Psoas muscle (tissue), 8 donors: ENCODE measurements at places on chromosomes 6 and 20. TPM values are rescaled to one million over a fixed set of nuclear protein-coding genes. Genes with fewer than 3 reads are reported as not detected.

The TNFRSF6B gene
- 1.3 TPM for total RNA-seq

The PLEKHG1 gene
- total RNA-seq: 4.9 TPM

The SUMO4 gene
- total RNA-seq: 0.42 TPM

The DNAH8 gene
- total RNA-seq: 0.02 TPM

The SLC22A16 gene
- not detected for total RNA-seq

The OPRL1 gene
- total RNA-seq: 0.20 TPM

The DEFB114 gene
- total RNA-seq: not detected

GRCh38 chr6:133100865-133101264 is 140.3 kb upstream of the EYA4 start:
- no peak overlapping the region for H3K27ac ChIP-seq
- no peaks in the 10 kb centered on the region for H3K36me3 ChIP-seq
- H3K4me1 ChIP-seq: no peaks in the 10 kb centered on the region
- H3K4me3 ChIP-seq: no peak overlapping the region
- no peak for DNase-seq

DNA sequence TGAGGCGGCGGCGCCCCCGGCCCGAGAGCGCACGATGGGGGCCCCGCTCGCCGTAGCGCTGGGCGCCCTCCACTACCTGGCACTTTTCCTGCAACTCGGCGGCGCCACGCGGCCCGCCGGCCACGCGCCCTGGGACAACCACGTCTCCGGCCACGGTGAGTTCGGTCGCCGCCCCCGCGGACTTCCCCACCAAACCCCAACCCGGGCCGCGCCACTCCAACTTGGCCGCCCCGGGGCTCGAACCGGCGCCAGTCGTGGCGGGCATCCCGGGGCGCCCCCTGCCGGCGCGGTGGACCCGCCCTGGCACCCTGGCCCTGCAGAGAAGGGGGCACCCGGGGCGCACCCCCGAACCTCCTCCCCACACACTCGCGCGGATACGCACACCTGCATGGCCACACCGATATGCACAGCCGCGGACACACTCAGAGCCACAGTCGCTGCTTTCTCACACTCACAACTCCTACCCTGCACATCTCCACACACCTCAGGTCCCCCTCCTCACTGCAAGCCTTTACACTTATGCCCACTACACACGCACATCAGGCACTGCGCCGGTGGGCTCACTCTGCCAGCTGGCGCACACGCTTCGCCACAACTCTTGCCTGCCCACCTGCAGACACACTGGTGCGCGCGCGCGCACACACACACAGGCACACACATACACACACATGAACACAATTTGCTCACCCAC is 535 bp downstream of the VSTM2L start:
- H3K4me3 ChIP-seq: peak overlapping the region; percentile 62
- H3K4me1 ChIP-seq: peaks cover 6% of the 10 kb centered on the region
- DNase-seq: no peak
- H3K27me3 ChIP-seq: peaks cover 57% of the 10 kb centered on the region
- H3K36me3 ChIP-seq: no peaks in the 10 kb centered on the region

- H3K36me3 ChIP-seq: no peaks in the 10 kb centered on the region
- H3K27ac ChIP-seq: no peak overlapping the region
- no peak overlapping the region for H3K4me3 ChIP-seq
- no peaks in the 10 kb centered on the region for H3K4me1 ChIP-seq
Measured at GRCh38 chr6:76330031-76330430, 257.6 kb upstream of the IMPG1 start.

DNA sequence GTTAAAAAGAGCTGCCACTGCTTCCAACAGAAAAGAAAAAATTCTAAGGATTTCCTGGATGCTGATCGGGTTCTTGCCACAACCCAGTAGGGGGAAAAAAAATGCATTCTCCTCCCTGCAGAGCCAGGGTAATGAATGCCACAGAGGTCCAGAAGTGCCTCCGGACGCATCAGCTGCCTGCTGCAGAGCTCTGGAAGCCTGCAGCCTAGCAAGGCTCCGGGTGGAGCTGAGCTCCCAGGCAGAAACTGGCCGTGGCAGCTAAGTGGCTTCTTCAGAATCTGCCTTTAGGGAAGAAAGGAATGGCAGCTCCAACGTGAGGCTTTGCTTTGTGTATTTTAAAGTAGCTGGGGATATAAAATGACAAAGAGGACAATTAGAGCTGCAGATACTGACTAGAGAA is 155.0 kb downstream of the CFAP61 start:
- H3K4me1 ChIP-seq: peaks cover 27% of the 10 kb centered on the region
- no peak for DNase-seq
- no peaks in the 10 kb centered on the region for H3K36me3 ChIP-seq
- no peak overlapping the region for H3K4me3 ChIP-seq

GRCh38 chr20:9523636-9524035 is 9.2 kb downstream of the LAMP5 start:
- H3K27ac ChIP-seq: no peak overlapping the region
- no peak overlapping the region for H3K4me3 ChIP-seq
- no peak for DNase-seq
- H3K27me3 ChIP-seq: peaks cover 3% of the 10 kb centered on the region
- H3K36me3 ChIP-seq: no peaks in the 10 kb centered on the region
- H3K4me1 ChIP-seq: no peaks in the 10 kb centered on the region

DNA sequence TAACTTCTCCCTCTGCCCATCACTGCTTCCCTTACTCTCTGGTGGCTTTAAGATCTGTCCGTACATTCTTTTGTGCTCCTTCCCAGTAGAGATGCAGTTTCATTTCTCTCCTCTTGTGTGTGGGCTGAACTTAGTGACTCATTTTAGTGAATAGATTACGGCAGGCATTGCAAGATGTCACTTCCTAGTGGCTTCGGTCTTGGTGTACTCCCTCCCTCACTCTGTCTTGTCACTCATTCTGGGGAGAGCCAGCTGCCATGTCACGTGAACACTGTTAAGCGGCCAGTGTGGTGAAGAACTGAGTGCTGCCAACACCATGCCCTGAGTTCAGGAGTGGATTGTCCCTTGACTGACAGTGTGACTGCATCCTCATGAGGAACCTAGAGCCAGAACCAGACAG is 115.9 kb downstream of the OTOR start:
- H3K4me3 ChIP-seq: no peak overlapping the region
- DNase-seq: no peak
- H3K27me3 ChIP-seq: no peaks in the 10 kb centered on the region
- H3K36me3 ChIP-seq: no peaks in the 10 kb centered on the region
- no peak overlapping the region for H3K27ac ChIP-seq

DNA sequence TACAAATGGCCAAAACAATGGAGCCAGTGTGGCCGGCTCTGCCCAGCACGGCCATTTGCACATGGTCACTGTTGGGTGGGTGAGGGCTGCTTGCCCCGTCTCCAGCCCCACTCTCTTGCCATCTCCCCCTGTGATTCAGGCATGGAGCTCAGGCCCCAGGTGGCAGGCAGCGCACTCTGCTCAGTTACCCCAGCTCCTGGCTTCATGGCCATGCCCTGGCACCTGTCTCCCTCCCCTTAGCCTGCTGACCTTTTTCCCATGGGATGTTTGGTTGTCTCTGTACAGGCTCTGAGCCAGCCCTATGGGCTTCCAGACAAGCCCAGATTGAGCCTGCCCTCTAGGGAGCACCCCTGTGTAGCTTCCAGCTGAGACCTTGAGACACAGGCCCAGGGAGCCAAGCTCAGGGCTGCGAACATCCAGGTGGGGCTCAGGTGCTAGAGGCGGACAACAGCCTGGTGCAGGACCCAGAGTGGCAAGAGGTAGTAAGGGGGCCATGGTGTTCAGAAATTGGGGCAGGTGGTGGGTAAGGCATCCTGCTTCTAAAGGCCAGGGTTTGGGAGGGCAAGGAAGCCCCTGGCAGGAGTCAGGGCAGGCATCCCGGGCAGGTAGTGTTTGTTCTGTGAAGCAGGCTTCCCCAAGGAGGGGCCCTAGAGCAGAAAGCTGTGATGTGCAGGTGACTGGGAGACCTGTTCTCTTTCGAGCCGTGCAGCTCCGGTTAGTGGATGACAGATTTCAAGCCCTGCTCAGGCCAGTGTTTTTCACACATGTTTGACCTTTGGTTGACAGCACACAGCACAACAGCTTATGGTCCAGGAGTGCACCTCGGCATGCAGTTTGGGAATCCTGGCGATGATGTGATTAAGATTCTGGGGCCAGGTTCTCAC is 17.7 kb downstream of the SYNJ2 start:
- H3K4me3 ChIP-seq: no peak overlapping the region
- no peaks in the 10 kb centered on the region for H3K36me3 ChIP-seq
- no peak overlapping the region for H3K27ac ChIP-seq
- DNase-seq: no peak

GRCh38 chr20:19207541-19207940 is 4.9 kb upstream of the SLC24A3 start:
- H3K4me3 ChIP-seq: no peak overlapping the region
- DNase-seq: no peak
- H3K36me3 ChIP-seq: no peaks in the 10 kb centered on the region
- no peaks in the 10 kb centered on the region for H3K27me3 ChIP-seq
- H3K27ac ChIP-seq: no peak overlapping the region
- H3K4me1 ChIP-seq: peaks cover 3% of the 10 kb centered on the region

DNA sequence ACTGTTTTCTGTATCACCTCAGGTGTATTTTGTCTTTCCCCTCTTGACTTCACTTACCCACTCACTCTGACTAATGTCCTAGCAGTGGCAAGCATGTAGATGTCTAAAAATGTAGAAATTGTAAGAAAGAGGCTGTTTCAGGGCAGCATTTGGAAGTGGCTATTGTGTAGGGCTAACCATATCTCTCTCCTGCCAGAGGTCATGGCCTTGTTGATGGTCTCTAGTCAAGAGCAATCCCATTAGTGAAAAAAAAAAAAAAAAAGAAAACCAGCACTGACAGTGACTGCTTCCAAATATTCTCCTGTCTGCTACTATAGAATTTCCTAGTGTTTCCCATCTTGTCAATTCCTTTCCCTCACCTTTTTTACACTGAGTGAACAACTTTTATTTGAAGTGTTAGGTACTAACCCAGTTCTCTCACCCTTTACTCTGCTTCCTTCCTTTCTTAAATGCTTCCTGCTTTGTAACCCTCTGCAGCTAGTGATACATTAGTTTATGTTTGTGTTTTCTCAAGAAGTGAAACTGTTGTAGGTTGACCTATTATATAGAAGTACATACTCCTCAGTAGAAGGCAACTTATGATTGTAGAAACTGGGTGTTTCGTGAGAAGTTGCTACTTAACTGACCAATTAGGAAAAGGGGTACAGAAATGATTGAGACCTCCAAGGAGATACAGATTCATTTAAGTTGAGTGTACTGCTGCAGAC is 174.1 kb upstream of the PTPRK start:
- no peak overlapping the region for H3K27ac ChIP-seq
- no peak overlapping the region for H3K4me3 ChIP-seq
- no peaks in the 10 kb centered on the region for H3K4me1 ChIP-seq
- no peaks in the 10 kb centered on the region for H3K27me3 ChIP-seq
- DNase-seq: no peak

DNA sequence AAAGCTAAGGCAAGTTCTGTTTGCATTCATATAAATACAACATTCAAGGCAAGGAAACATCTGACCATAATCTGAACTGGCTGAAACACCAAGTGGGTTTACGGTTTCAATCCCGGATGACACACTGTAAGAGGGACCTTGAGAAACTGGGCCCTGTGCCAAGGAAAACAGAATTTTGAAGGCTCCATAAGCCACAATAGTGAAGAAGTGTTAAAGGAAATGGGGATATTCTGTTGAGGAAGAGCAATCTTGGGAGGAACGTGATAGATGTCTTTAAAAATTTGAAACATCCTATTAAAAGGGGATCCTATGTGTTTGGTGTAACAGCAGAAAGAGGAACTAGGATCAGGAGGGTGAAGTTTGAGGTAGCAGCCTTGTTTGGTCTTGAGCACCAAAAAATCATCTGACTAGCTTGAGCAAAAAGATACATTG is 82.4 kb upstream of the TAB2 start:
- H3K4me1 ChIP-seq: no peaks in the 10 kb centered on the region
- H3K4me3 ChIP-seq: no peak overlapping the region
- H3K27ac ChIP-seq: no peak overlapping the region
- no peak for DNase-seq
- no peaks in the 10 kb centered on the region for H3K27me3 ChIP-seq

DNA sequence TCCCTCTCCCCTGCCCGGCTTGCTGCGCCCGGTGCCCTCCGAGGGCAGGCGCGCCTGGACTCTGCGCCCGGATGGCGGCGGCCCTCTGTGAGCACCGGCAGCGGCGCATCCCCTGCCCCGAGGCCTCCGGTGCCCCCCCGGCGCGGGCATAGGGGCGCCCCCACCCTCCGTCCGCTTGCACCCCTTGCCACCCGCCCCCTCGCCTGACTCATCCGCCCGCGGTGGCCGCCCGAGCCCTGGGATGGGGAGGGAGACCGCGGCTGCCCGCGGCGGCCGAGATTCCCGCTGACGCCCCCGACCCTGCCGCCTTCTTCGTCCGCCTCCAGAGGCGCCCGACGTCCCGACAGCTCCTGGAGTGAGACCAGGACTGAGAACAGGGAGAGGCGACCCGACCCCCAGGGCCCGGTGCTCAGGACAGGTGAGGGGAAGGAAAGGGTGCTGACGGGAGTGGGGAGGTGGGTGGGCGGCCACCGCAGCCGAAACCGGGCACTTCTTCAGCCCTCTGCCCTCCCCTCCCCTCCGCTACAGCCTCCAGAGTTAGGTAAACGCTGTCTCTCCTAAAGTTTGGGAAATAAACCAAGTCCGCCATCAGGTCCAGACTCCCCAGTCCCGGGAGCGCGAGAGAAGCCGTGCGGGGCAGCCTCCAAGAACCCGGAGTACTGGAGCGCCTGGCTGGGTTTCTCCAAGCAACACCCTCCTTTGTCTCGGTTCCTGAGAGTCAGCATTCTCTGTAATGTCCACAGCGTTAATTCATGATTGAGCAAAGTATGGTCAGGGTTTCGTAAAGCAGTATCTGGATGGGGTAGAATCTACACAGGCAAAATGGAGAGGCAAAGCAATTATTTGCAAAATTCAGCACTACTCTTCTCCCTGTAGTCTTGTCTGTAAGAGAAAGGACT is 539 bp downstream of the TMEM200A start:
- peak; percentile 45 for DNase-seq
- no peaks in the 10 kb centered on the region for H3K27me3 ChIP-seq
- H3K4me3 ChIP-seq: peak overlapping the region; percentile 67
- no peak overlapping the region for H3K27ac ChIP-seq
- H3K4me1 ChIP-seq: peaks cover 5% of the 10 kb centered on the region
- H3K36me3 ChIP-seq: no peaks in the 10 kb centered on the region

GRCh38 chr6:112289038-112289566 is 34.7 kb upstream of the LAMA4 start:
- no peaks in the 10 kb centered on the region for H3K4me1 ChIP-seq
- no peak overlapping the region for H3K4me3 ChIP-seq
- no peaks in the 10 kb centered on the region for H3K36me3 ChIP-seq

GRCh38 chr20:53739799-53740785 is 146.5 kb upstream of the ZNF217 start:
- no peaks in the 10 kb centered on the region for H3K27me3 ChIP-seq
- no peak overlapping the region for H3K4me3 ChIP-seq
- peaks cover 12% of the 10 kb centered on the region for H3K4me1 ChIP-seq
